CD4-positive, alpha-beta T cell treated with Interleukin-17A for 1 hour (primary cell): ENCODE measurements at places on chromosomes 3 and 15.

DNA sequence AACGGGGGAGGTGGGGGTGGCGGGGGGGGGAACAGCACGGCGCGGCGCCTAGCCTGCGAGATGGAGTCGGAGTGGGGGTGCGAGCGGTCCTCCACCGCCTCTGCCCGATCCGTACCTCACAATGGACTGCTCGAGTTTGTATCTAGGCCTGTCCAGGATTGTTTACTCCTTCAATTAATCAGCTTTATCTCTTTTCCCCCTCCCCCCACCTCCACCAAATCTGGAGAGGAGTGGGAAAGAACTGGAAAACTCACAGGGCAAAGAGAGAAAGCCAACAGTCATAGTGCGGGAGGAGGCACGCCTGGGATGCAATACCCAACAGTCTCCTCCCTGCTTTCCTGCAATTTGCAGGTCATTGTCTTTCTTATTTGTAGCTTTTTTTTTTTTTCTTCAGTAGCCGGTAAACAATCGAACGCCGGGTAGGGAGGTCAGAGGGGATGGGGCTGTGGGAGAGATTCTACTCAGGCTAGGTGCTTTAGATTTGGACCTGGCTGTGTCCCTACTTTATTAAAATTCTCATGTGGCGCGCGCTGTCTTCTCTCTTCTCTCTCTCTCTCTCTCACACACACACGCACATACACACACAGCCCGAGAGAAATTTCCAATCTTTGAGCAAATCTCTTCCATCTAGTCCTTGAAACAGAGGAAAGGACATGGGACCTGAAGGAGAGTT, 6.9 kb upstream of the MEIS2 start:
- DNase-seq: no peak

DNA sequence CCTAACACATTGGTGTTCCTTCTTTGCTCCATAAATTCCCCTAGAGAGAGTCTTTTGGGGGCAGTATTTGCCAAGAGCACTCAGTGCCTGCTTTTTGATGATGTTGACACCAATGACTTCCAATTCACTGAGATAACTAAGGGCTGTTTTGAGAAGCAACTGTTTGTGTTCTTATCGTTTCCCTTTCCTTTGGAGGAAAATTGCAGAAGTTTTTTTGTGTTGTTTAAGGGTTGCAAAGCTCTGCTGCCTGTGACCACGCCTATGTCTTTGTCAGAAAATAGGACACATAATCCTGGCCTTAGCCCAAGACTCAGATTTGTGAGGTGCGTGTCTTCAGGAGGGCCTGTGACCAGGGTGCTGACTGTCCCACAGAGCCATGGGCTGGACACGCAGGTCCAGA, 99.6 kb downstream of the FAM43A start:
- DNase-seq: no peak

DNA sequence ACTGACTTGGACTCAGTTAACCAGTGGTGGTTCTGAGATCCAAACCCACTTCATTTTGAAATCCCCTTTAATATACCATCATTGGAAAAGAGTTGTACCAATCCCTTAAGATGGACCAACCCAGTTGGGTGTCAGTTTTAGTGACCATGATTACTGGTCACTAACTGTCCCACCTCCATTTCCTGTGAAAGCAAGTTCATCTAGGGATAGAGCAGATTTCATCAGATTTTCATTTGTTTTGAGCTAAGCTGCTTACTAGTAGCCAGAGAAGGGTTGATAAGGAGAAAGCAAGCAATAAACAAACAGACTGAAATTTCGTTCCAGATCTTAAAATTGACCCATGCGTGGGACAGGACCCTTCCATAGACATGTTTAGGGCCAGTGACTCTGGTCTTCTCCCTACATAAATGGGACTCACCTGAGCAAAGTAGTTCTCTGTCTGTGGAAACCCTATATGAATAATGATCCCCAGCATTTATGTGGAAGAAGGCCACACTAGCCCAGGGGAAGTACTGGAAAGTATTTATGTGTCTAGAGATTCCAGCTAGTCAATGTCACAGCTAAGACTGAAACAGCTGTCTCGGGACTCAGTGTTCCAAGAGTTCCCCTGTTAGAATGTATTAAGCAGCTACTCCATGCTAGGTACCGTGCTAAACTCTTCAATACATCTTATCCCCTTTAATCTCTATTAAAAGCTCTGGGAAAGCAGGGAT, 196.0 kb upstream of the BCL6 start:
- DNase-seq: no peak

GRCh38 chr15:93359060-93359408, 270.0 kb upstream of the RGMA start:
- no peak for DNase-seq

DNA sequence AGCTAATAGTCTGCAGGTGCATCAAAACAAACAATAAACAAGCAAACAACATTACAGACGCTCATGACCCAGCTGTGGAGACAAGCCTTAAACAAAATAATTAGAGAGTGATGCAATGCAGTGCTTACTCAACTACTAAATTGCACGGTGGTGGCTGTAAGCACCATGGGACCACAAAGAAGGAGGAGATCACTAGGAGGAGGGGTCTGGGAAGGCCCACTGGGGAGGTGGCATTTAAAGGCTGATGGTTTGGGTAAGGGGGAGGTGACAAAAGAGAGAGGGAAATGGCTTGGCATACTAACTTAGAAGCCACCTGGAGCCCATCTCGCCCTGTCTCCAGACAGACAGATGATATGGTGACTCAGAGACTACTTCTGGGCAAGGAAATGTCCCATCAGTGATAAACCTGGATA, 516.7 kb downstream of the FOXP1 start:
- peak; percentile 52 for DNase-seq

GRCh38 chr15:62624547-62625378, 417.8 kb upstream of the TPM1 start:
- no peak for DNase-seq

DNA sequence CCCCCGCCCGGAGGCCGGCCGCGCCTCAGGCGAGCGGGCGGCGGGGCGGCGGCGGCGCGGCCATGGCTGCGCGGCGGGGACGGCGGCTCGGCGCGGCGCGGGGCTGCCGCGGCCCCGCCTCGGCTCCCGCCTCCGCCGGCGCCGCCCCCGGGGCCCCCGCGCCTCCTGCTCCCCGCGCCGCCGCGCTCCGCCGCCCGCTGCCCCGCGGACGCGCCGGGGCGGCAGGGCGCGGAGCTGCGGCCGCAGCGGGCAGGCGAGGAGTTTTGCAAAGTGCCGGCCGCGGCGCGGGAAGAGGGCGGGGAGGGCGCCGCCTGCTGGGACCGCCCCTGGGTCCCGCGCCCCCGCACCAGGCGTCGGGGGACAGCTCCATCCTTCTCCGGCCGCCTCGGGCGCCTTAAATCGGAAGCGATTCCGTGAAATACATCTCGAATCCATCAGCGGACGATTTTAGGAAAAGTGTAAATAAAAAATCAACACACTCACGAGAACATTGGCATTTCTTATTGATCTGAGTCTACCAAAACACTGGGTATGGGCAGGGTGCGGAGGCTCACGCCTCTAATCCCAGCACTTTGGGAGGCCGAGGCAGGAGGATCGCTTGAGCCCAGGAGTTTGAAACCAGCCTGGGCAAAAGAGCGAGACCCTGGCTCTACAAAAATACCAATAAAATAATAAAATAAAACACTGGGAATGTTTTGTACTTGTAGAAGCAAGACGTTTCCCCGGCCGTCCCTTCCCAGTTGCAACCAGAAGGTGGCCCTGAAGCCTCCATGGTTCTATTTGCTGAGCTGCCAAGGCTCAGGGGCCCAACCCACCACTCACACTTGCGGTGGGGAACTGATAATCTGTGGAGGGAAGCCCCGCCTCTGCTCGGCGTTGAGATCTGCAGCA, 136.9 kb downstream of the NUP210 start:
- DNase-seq: no peak

- DNase-seq: no peak
Measured at GRCh38 chr15:92499731-92500530, 106.2 kb downstream of the ST8SIA2 start.

DNA sequence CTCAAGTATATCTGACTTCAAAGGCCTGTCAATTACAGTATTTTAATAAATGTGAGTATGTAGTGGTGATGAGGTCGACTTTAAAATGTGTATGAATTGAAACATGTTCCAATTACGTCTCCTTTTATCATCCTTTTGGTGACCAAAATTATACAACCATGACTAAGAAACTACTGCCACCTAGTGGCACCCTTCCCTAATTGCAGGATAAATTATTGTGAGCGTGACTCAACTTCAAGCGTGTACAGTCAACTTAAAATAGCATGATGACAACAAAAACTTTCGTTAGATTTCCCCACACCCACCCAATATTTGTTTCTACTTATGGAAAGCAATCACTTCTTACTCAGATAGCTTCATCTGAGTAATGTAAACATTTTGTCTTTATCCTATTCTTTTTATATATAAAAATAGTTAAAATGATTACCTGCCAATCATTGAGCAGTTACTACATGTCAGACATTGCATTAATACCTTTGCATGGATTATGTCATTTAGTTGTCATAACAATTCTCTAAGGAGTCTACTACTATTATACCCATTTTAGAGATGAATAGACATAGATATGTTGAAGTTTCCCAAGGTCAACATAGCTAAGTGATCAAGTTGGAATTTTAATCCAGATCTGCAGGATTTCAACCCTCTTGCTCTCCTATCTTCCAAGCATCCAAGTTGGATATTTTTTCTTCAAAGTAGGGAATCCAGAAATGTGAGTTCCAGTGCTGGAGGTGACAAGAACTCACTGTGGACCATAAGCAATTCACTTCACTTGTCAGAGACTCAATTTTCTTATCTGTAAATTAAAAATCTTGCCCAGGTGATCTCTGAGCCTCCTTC, 106.0 kb downstream of the MEX3B start:
- DNase-seq: peak; percentile 16

GRCh38 chr15:88301311-88301710, 44.8 kb upstream of the NTRK3 start:
- no peak for DNase-seq

GRCh38 chr15:71691458-71692417, 118.6 kb upstream of the NR2E3 start:
- DNase-seq: no peak

- no peak for DNase-seq
Measured at GRCh38 chr3:183259621-183260020, 6.6 kb downstream of the B3GNT5 start.
